NCI-H1417 treated with DMSO at 0.1 percent for 48 hours (cell line): ENCODE measurements at places on chromosomes 6 and 20.

DNA sequence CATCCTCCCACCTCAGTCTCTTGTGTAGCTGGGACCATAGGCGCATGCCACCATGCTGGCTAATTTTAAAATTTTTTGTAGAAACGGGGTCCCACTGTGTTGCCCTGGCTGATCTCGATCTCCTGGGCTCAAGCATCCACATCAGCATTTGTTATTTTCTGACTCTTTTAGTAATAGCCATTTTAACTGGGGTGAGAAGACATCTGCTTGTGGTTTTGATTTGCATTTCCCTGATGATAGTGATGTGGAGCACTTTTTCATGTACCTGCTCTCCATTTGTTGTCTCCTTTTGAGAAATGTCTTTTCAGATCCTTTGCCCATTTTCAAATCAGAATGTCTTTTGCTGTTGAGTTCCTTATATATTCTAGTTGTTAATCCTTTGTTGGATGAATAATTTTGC is 22.2 kb upstream of the TULP4 start:
- DNase-seq: no peak

DNA sequence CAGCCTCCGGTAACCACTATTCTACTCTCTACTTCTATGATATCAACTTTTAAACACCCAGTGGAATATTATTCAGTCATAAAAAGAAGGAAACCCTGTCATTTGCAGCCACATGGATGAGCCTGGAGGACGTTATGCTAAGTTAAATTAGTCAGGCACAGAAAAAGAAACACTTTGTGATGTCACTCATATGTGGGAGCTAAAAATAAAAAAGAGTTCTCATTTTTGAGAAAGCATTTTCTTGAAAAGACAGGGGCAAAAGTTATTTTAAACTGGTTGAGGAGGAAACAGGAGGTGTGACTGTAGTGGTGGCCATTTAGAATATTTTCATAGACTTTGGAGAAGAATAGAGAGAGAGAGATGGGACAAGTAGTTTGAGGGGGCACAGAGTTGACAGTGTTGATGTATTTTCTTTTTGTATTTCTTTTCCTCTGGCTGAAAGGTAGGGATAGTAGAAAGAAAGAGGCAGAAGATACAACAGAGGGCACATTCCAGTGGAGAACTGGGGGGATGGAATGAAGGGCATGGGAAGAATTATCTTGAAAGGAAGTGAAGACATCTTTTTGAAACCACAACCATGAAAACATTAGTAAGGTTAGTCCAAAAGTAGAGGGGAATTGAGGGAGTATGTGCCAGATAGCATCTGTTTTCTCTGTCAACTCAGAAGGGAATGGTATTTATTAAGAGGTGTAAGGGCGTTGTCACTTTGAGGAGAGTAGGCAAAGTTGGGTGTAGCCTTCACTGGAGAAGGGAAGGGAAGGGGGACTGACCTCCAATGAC is 181.3 kb upstream of the GMDS start:
- no peak for DNase-seq

DNA sequence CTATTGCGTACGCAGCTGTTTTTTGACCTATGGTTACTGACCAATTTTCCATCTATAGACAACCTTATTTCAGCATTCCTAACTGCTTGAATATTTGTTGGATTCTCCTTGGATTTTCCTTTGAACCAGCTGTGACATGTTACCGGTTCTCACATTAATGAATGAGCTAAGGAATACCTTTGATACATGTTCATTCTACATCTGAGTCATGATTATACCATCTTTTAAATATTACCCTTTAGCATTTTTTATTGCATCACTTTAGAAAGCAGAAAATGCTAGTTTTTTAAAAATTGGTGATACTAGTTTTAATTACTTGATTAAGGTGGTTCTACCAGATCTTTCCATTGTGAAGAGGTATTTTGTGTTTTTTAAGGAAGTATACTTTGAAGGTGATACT is 1.9 kb upstream of the IGF2R start:
- no peak for DNase-seq

- DNase-seq: no peak
Measured at GRCh38 chr20:29301624-29302259, 1955.7 kb upstream of the DEFB115 start.

DNA sequence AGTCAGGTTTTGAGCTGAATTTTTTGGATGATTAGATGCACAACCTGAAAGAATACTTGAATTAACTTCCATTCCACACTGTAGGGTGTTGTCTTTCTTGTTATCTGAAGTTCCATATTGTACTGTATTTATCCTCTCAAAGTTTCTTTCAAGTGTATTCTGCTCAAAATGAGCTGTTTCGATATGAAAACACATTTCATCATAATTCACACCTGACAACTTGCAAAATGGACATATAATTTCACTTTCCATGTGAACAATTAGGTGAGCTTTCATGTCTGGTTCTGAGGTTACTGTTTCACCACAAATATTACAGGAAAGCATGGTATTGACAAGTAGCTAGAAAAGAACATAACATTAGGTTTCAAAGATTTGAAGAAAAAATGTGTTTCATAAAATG is 1.7 kb downstream of the ZUP1 start:
- DNase-seq: no peak

DNA sequence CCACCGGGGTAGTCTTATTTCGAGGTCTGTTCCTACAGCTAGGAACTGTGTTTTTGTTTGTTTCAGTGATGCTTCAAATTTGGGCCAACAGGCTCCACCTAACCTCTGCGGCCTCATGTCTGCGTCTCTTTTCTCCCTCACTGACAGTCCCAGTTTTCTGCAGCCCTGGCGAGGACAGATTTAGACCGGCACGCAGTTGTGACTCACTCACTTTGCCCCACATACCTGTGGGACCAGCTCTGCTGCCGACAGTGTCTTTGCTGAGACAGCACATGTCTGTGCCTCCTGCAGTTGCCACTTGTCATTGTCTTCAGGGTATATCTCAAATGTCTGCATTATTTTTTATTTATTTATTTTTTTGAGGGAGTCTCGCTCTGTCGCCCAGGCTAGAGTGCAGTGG is 29.2 kb downstream of the OSBPL2 start:
- no peak for DNase-seq
